SJCRH30 (cell line): ENCODE measurements at places on chromosomes 5 and 9.
A peak's percentile ranks its signal among the peaks of the same experiment; 100 is the strongest.

GRCh38 chr5:57804007-57804444, 321.4 kb upstream of the ACTBL2 start:
- no peak for DNase-seq

GRCh38 chr5:122180863-122181548, 51.7 kb downstream of the ZNF474 start:
- no peak for DNase-seq

DNA sequence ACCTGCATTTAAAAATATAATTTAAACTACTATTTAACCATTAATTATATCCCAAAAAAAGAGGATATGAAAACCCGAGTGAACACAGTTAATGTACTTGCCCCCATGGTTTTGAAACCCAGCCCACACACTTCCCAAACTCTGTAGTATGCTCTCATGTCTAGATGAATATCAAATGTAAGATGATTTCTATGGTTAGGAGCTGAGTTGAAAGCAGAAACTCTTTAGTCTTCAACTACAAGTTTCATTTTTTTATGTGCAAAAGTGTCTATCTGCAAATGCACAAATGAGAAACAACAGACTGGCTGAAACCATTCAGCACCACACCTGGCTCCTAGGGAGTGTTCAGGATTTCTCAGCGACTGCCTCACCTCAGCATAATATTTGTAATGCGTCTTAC, 183.3 kb downstream of the SEMA5A start:
- DNase-seq: no peak

GRCh38 chr9:17509701-17510100, 69.2 kb upstream of the SH3GL2 start:
- DNase-seq: no peak

DNA sequence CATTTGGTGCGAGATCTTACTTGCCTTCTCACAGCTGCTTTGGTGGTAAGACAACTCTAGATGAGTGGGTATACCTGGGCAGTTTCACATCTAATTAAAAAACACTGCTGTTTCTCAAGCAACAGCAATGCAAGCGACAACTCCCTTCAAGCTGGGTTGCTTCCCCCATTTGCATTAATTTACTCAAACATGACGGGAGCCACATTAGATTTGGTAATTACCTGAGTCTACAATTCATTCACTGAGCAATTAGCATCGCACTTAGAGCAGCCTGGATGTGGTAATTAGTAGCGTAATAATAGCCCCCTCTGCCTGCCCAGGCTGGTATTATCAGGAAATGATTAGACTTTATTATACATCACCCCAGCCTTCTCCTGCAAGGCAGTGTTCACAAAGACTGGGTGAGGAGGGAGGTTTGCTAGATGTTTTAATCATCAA, 73.4 kb downstream of the FBXO38 start:
- peak; percentile 34 for DNase-seq

DNA sequence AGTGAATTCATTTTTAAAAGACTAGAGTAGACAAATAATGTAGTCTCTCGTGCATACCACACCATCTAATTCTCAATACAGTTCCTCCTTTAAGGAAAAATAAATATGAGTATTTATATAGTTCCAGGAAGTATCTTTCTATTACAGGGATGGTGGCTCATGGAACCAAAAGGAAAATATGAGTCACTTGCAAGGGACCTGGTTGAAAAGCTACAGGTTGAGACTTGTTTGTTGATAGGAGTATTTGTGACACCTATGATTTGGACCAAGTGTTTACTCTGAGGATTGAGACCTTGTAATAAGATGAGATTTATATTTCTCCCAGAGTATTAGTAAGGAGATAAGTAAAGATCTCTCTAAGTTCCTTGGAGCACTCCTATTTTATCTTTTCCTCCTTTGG, 67.4 kb downstream of the CDO1 start:
- no peak for DNase-seq

DNA sequence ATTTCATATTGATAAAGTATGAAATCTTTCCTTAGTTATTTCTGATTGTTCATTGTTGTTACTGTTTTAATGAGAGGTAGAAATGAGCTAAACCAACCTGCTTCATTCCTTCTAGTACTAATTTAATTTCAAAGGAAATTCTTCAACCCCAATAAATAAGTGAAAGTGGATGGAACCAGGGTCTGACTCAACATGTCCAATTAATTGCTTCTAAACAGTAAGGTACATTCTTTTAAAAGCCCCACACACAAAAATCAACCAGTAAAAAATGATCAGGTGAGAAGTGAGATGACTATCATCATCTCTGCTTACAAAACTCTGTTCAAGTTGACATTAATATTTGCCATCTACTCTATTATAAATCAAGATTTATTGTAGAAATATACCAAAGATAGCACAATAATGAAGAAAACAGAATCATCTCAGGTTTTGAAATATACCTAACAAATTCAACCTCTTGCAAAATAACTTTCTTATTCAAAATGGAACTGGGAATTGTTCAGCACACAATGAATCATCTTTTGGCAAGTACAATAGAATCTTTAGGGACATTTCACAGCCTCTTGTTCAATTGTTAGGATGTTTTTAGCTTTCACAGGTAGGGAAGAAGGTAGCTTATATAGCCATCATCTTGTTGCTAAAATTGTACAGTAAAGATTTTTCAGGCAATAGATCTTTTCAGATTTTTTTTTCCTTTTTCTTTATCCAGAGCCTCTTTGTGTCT, 114.5 kb downstream of the RPS23 start:
- DNase-seq: no peak

DNA sequence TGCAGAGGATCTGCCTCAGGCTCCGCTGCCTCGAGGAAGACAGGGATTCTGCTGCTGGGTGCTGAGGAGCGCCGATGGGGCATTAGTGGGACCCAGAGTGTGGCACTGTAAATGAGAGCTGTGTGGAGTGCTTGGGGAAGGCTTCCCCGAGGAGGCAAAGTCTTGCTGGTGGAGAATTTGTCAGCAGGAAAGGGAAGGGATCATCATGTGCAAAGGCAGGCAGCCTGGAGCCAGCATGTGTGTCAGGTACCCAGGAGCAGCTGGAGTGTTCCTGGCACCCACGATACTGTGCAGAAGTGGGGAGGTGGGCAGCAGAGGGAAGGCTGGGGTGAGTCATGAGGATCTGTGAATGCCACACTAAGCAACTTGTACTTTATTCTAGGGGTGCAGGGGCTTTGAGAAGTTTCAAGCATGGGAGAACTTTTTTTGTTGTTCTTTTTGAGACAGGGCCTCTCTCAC, 12.3 kb downstream of the B4GALT7 start:
- no peak for DNase-seq

DNA sequence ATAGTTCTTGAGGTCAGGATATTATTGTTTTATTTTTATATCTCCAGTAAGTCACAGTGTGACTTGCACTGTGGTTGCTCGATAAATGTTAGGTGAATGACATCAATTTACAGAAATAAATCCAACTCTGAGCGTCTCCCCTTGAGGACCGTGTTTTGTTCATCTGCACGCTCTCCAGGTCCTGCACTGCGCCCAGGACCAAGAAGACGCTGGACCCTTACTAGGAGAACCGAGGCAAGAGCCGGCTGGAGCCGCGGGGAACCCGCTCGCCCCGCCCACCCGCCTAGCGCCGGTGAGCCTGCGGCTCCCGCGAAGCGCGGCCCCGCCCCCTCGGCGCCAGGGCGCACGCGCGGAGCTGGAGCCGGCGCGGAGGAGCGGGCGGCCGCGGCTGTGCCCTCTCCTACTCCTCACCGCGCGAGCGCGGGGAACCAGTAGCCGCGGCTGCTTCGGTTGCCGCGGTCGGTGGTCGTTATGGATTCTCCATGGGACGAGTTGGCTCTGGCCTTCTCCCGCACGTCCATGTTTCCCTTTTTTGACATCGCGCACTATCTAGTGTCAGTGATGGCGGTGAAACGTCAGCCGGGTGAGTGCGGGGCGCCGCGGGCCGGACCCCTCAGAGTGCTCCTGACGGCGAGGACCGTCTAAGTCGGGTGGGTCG, at the start of gene TMEM38B:
TMEM38B (plus strand) TSS at position 352 of the 658 bp plus-strand sequence; CDS start at position 472, 120 bp downstream.
- peak; percentile 76 for DNase-seq

- no peak for DNase-seq
Observed at GRCh38 chr9:96449523-96449844, 485 bp upstream of the HABP4 start.

- no peak for DNase-seq
Observed at GRCh38 chr9:110615498-110615897, 36.0 kb upstream of the SVEP1 start.

GRCh38 chr5:170135796-170136490, 30.2 kb downstream of the FOXI1 start:
- DNase-seq: no peak

DNA sequence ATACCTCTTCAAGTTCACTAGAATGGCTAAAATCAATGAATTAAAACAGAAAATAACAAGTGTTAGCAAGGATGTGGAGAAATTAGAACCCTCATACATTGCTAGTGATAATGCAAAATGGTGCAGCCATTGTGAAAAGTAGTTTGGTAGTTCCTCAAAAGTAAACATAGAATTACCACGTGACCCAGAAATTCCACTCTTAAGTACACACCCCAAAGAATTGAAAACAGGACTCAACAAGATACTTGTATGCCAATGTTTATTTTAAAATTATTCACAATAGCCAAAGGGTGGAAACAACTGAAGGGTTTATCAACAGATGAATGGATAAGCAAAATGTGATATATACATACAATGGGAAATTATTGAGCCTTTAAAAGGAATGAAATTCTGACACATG, 70.3 kb downstream of the BARX1 start:
- DNase-seq: no peak

GRCh38 chr5:176535664-176536131, 1.5 kb downstream of the RNF44 start:
- peak; percentile 37 for DNase-seq

- DNase-seq: no peak
Observed at GRCh38 chr9:129891569-129891968, 56.3 kb downstream of the USP20 start.

- no peak for DNase-seq
Observed at GRCh38 chr9:76438841-76439588, 20.0 kb upstream of the GCNT1 start.

DNA sequence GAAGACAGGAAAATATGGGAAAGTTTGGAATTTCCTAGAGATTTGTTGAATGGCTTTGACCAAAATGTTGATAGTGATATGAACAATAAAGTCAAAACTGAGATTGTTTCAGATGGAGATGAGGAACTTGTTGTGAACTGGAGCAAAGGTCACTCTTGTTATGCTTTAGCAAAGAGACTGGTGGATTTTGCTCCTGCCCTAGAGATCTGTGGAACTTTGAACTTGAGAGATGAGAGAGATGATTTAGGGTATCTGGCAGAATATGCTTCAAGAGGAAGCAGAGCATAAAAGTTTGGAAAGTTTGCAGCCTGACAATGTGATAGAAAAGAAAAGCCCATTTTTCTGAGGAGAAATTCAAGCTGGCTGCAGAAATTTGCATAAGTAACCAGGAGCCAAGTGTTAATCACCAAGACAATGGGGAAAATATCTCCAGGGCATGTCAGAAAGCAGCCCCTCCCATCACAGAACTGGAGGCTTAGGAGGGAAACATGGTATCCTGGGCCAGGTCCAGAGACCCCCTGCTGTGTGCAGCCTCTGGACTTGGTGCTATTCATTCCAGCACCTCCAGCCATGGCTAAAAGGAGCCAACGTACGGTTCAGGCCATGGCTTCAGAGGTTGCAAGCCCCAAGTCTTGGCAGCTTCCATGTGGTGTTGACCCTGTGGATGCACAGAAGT, 114.3 kb upstream of the STARD4 start:
- no peak for DNase-seq

- DNase-seq: no peak
Observed at GRCh38 chr5:74943905-74944304, 77.7 kb upstream of the FAM169A start.

DNA sequence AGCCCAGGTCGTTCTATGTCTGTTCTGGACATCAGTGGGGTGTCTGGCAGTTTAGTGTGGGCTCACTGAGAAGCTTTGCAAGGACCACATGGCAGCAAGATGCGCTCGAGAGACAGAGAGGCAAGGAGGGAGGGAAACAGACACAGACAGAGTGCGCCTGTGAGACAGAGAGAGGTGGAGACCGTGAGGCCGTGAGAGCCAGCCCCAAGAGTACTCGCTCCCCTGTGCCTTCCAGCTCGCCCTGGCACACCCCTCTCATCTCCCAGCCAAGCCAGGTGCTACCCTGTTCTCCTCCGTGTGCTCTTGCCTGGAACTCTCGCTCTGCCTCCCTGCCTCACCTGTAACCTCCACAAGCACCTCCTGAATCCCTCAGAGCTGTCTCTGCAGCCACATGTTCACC, 106.8 kb downstream of the EHMT1 start:
- no peak for DNase-seq

DNA sequence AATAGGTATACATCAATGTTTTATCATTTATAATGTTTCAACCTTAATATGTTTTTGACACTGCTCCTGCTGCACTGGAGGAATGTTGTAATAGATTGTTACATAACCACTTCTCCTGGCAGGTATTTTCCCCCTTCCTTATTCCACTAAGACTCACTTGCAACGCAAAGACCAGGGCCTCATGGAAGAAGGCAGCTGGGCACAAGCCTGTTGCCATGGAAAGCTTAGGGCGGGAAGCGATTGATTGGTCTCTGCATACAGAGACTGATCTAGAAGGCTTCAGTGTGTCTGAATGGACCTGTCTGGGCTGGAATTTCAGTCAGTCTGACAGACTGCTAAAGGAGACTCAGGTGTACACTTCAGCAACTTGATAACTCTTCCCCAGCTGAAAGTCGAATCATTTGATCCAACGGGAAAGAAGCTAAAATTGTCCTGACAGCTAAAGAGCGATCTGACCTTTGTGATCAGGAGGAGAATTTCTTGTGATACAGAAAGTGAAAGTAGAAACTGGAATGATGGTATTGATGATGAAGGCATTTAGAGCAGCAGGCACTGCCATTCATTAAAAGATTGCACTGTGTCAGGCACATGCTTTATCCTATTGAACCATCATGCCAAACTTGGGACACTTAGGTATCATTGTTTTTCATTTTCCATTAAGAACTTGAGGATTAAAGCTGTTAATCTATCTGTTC, 65.1 kb downstream of the GRIA1 start:
- DNase-seq: no peak

DNA sequence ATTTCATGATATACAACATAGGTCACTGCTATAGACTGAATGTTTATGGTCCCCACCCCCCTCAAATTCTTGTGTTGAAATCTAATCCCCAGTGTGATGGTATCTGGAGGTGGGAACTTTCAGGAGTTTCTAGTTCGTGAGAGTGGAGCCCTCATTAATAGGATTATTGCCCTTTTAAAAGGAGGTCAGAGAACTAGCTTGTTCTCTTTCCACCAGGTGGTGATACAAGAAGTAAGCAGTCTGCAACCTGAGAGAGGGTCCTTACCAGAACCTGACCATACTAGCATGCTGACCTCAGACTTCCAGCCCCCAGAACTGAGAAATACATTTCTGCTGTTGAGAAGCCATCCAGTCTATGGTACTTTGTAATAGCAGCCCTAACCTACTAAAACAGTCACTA, 33.3 kb downstream of the TMEM161B start:
- DNase-seq: no peak

GRCh38 chr9:9538766-9539165, 1074.0 kb downstream of the PTPRD start:
- DNase-seq: no peak

DNA sequence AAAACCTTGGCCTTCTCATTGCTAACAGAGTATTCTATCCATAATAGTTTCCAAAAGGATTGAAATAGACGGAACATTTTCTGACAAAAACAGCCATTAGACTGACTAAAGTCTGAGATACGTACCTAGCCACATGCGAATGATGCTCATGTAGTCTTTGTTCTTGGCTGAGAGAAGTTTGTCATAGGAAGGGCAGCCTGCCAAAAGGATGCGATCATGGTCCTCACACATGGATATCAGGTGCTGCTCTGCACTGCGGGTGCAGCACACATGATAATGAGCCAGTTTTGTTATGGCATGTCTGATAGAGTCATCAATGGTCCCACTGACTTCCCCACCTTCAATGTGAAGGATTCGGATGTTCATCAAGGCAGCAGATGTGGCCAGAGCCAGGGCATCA, 12.3 kb downstream of the GNE start:
- no peak for DNase-seq
